Activated T-helper 1 cell treated with anti-CD3 and anti-CD28 coated beads, Interleukin-2, amount 50 U/mL, for 16 hours (primary cell): ENCODE measurements at places on chromosomes 5 and 9.
A peak's percentile ranks its signal among the peaks of the same experiment; 100 is the strongest.

- DNase-seq = no peak
Observed at GRCh38 chr5:9712506-9712905, 82.4 kb upstream of the TAS2R1 start.

GRCh38 chr9:35758475-35759050, 4.5 kb upstream of the MSMP start:
- no peak for DNase-seq

DNA sequence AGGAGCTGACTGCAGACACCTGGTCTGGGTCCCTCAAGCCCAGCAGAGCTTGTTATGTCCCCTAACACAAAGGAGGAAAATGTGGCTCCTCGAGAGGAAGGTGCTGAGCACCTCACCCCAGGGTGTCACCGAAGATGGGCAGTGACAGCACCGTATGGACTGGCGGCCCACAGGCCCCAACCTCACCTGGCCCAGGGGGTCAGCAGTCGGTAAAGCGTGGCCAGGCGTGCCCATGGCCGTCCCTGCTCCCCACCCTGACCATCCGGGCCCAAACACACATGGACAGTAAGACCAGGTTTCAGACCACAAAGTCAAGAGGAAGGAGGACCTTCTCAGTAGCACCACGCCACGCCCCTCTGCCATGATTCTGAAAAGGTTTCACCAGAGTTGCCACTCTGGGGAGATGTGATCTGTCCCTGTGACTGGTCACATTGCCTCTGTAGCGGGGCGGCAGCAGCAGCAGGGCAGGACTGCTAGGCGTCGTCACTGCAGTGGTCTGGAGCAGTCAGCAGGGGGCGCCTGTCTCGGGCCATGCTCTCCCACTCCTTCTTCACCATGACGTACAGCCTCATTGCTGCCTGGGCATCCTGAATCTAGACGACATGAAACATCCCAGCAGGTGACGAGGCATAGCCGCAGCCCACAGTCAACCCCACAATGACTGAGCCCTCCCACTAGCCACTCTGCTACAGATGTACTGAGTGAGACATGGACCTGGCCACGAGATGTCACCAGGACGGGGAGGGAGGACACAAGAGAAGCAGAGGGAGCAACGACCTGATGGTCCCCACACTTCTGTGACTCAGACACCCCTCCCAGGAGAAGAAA, 11.1 kb downstream of the REXO4 start:
- DNase-seq = peak; percentile 62

GRCh38 chr9:127563579-127563978, 48.5 kb upstream of the STXBP1 start:
- no peak for DNase-seq

GRCh38 chr5:68862560-68862959, 231.3 kb upstream of the SLC30A5 start:
- DNase-seq = no peak

DNA sequence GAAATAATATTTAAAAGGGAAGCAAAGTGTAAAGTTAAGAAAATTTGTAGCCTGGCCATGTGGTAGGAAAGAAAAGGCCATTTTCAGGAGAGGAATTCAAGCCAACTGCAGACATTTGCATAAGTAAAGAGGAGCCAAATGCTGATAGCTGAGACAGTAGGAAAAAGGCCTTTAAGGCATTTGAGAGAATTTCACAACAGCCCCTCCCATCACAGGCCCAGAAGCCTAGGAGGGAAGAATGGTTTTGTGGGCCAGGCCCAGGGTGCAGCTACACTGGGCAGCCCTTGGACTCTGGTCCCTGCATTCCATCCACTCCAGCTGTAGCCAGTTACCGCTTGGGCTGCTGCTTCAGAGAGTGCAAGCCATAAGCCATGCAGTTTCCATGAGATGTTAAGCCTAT, 1556.8 kb downstream of the EFNA5 start:
- no peak for DNase-seq

DNA sequence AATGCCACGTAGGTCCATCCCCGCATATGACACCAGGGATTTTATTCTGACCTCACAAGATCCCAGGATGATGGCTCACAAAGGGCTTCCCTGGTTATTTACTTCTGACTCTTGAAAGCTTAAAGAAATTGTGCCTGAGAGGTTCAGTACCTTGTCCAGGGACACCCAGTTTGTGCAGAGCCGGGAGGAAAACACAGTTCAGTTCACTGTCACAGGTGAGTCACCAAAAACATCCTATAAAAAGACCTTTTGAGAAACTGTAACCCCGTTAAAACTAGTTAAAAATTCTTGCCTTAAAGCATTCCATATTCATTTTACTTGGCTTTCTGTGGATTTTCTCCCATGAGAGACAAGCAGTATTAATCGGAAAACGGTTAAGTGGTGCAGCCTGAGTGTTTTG, 56.6 kb downstream of the ZNF510 start:
- no peak for DNase-seq

DNA sequence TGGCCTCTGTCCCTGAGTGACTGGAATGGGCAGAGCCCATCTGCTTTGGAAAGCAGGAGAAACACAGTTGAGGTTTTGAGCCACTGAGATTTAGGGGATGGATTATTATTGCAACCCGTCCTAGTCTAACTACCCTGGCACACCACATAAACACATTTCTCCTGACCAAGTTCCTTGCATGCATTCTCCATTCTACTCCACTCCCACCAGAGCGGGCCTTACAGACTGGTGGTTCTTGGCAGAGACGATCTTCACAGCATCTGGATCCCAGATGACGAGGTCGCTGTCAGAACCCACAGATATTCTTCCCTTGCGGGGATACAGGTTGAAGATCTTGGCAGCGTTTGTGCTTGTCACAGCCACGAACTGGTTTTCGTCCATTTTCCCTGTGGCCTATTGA, 111.0 kb downstream of the DPYSL3 start:
- no peak for DNase-seq

DNA sequence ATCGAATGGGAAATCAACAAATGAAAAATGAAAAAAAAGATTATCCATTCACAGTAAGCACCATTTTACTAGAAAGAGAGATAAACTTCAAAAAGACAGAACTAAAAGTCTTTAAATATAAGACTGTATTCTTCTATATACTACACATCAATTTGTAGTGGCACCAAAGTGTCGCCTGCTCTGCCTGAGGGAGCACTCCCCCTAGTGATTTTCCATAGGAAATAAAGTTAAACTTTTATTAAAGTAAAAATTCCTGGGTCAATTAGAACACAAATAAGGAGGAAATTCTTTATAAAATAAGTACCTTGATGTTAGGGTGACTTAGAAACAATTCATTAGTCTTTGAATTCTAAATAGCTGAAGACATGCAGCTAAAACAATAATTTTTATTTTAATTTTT, 9.7 kb downstream of the RAD1 start:
- DNase-seq = no peak

DNA sequence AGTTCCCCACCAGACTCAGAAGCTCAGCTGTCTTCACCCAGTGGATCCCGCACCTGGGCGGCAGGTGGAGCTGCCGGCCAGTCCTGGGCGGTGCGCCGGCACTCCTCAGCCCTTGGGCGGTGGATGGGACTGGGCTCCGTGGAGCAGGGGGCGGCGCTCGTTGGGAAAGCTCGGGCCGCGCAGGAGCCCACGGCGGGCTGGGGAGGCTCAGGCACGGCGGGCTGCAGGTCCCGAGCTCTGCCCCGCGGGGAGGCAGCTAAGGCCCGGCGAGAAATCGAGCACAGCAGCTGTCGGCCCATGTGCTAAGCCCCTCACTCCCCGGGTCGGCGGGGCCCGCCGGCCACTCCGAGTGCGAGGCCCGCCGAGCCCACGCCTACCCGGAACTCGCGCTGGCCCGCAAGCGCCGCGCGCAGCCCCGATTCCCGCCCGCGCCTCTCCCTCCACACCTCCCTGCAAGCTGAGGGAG, 560.0 kb downstream of the BRINP1 start:
- DNase-seq = no peak

DNA sequence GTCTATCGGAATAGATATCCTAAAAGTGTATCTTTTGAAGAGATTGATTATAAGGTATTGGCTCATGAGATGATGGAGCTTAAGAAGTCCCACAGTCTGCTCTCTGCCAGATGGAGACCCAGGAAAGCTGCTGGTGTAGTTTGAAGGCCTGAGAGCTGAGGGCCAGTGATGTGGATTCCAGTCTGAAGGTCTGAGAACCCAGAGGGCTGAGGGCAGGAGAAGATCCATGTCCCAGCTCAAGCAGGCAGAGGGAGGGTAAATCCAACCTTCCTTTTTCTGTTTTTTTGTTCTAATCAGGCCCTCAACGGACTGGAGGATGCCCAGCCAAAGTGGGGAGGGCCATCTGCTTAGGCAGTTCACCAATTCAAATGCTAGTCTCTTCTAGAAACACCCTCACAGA, 11.0 kb upstream of the ABL1 start:
- DNase-seq = no peak

GRCh38 chr5:109529520-109529919, 119.7 kb upstream of the PJA2 start:
- DNase-seq = no peak

- no peak for DNase-seq
Observed at GRCh38 chr5:78669331-78669730, 20.8 kb upstream of the LHFPL2 start.

DNA sequence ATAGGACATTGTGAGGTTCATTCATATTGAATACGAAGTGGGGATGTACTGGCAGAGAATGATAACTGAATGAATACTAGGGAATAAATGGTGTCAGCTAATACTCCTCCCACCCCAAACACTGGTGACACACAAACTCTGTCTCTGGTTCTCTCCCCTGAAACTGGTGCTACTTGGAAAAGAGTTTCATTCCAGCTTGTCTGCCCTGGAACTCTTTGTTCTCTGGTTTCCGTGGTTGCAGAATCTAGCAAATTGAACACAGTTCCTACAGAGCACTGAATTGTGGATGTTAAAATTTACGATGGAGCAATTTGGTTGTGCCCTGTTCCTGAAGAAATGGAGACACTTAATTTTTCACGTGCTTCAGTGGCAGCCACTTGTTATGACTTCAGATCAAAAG, 181.7 kb downstream of the KCTD16 start:
- DNase-seq = no peak

DNA sequence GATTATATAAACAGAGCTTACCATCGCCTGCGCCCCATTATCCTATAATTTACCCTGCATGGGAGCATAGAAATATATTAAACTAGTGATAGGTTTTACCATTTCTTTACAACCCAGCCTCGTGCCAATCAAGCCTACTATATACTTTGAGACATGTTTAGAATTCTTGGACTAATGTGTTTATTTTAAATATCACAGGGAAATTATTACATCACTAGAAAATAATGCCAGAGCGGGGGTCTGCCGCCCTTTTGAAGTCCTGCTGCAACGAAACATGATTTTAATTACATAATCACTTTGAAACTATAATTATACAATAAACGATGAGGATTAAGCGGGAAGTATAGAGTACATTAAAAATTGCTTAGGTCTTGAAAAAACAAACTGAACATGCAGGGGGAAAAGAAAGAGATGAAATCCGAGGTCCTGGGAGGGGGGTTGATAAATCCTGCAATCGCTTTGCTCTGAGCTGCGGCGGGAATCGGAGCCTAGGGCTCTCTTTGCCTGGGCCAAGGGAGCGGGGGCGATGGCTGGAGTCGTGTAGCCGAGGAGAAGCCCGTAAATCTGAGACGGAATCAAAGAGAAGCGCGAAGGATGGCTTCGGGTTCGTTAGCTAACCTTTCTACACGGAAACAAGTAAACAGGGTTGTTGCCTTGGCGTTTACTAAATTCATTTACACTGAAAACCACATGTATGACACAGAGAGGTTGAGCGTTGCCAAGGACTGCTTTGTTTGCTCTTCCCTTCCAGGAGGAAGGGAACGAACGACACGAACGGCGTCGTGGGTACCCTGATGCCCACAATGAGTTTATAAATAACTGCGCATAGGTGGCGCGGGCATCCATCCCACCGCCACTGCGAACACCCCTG, 127.6 kb downstream of the TMEM174 start:
- no peak for DNase-seq

GRCh38 chr9:122263699-122264349, 816 bp downstream of the RBM18 start:
- DNase-seq = no peak

- no peak for DNase-seq
Observed at GRCh38 chr5:146580237-146580636, 64.2 kb upstream of the GPR151 start.

- DNase-seq = no peak
Observed at GRCh38 chr9:20379804-20380225, 242.5 kb downstream of the MLLT3 start.

DNA sequence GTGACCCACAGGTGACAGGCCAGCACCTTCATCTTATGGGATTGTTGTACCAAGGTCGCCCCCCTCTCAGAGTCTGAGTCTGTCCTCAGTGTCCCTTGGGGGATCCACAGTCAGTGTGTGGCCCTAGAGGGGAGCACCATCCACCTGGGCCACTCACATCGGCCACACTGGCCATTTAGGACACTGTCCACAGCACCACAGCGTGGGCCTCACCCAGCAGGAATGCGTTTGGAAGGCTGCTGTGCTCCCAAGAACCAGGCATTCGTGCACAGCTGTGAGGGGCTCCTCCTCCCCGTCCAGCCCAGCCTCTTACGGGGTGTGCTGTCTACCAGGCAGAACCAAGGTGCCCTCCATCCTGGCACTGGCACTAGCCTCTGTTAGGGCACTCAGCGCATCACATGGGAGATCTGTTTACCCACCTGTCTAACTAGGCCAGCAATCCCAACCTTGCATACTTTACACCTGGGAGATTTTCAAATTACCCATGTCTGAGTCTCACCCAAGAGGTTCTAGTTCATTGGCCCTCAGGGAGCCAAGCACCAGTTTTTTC, 24.5 kb upstream of the UBE2QL1 start:
- no peak for DNase-seq

DNA sequence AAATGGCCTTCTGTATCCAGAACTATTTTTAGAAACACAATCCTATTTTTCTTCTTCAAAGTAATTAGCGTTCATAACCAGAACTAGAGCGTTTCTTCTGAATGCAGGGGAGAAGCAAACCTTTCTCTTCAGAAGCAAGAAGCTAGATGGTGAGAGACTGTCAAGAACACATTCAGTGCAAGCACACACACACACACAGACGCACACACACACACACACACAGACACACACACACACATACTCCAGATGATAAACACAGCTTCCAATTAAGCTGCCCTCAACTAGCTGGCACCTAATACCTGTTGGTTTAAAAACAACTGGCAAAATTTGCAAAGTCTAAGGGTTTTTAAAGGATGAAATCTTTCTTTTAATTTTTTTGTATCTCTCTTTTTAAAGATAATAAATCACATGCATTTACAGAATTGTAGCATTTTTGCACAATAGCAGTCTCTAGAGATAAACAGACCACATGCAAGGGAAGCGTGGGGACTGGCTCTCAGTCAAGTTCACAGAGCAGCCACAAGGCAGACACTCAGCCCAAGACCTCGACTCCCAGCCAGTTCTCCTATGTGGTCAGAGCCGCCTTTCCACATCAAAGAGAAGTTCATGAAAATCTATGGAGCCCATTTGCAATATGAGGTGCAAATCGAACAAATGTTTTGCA, 138.5 kb downstream of the TTLL11 start:
- no peak for DNase-seq

DNA sequence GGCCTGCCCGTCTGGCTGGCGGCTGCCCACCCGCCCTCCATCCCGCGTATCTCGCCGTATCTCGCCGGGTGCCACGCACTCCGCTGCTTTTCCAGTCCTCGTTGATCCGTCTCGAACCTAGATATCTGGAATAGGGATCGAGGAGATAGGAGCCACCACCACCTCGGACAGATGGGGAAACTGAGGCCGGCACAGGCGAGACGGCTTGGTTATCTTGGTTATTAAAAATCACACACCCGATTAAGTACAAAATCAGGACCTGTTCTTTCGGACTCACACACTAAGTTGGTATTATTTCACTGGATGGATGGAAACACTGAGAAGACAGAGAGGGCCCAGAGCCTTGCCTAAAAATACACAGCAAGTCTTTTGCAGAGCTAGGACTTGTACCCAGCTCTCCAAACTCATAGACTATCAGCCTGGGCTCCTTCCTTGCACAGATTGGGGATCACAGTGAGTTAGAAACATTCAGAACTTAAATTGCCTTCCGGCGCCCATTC, 678 bp downstream of the SLC26A2 start:
- no peak for DNase-seq
